ENCODE measurements at places on chromosomes 5 and 9.

GRCh38 chr5:149887622-149888183 lies 56.9 kb downstream of the PDE6A start:
- DNase-seq: no peak

DNA sequence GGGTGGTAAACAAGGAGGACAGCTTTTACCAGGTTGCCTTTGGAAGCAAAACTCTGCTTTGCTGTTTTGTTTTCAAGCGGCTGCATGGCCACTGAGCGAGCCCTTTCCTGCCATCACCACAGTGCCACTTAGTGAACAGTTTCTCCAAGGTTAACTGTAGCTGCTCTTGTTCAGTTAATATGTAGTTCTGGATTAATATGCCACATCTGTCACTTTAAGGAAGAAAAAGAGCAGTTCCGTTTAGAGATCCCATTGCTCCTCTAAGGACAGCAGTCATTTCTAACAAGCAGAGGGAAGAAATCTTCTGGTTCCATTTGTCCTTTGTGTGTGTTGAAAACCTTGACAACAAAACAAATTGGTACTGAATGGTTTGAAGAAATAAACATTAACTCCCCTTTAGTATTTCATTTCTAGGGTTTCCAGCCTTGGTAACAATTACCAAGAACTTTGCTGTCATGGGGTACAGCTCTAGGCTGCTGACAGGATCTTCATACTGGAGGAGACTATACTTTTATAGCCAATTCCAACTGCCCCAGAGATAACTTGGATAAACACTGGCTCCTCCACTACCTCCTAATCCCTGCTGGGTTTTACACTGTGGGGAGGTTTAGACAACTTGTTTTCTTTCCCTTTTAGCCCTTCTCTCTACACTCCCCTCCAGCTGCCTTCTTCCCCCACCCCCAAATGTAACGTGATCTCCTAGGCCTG lies 10.3 kb upstream of the ABL1 start:
- no peak for DNase-seq

DNA sequence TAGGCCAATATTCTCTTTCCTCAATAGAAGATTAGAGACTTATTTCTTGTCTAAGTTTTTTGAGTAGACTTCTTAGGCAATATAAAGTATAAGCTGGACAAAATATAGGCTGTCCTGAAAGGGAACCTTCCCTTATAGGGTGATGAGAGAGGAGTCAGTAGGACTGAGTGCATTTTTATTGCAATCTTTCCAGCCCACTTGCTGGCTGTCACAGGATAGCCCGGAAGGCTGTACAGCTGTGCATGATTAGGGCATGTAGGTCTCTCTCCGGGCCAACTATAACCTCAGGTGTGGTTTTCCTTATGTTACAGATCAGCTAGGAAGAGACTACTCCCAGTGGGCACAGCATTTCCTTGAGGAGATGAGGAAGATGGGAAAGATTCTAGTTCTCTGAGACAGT lies 159.8 kb upstream of the MEF2C start:
- DNase-seq: no peak

- no peak for DNase-seq
Measured at GRCh38 chr9:92603990-92604389, 65.9 kb downstream of the IPPK start.

DNA sequence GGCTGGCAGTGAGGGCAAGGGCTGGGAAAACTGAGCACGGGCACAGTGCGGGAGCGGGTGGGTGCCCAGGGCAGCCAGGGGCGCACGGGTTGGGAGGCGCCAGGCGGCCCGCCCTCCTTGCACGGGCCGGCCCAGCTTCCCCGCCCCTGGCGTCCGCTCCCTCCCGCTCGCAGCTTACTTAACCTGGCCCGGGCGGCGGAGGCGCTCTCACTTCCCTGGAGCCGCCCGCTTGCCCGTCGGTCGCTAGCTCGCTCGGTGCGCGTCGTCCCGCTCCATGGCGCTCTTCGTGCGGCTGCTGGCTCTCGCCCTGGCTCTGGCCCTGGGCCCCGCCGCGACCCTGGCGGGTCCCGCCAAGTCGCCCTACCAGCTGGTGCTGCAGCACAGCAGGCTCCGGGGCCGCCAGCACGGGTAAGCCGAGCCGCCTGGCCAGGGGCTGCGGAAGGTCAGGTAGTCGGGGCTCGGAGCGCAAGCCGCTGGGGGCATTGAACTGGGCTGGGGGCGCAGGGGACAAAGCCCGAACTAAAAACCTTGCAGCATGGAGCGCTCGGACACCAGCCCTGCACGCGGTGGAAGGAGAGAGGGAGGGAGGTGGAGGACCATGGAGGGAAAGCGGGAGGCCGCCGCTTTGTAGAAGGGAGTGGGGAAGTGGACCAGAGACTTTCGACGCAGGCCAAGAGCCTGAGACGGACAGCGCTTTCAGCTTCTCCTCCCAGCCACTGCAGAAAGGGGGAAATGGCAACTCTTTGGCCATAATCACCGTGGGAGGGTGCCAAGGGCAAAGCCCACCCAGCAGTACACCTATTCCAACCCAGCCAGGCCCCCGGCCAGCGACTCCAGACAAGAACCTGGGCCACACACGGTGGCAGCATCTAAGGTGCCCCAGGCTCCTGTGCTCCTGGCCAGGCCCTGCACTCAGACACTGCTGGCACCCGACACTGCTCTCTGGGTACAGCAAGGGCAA lies at the start of gene TGFBI:
Gene TGFBI (plus strand): TSS at position 207 of the 961 bp plus-strand sequence. CDS start 68 bp downstream, at position 275.
- DNase-seq: no peak
